ENCODE measurements at places on chromosomes 1 and 21.

DNA sequence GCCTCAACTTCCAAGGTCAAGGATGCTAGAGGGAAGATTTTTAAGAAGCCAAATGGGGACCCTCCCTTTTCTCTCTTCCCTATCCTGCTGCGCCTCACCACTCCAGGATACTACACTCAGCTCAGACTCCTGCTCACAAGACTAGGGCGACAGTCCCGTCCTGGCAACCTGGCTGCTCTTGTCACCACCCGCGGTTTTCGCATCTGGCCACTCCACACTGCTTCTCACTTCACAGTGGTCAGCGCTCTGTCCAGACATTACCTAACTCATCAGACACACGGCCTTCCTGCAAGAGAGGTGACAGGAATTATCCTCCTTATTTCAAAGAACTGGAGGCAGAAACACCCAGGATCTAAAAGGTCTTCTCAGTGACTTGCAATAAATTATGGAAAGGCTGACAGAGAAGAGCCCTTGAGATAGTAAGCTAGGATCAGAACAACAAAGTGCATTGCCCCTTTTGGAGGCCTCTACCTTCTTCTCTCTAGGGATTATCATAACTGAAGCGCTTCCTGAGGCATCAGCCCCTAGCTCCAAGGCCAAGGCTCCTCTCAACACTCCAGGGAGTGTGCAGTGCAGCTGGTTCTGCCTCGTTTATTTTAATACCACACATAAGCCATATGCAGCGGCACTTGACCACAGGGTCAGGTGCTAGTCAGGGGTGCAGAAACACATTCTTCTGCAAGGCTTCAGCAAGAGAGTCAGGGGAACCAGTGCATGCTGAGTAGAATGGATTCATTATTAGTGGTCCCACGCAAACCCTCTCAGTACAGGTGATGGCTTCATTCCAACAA is 41.9 kb downstream of the ASTN1 start:
- DNase-seq, result no peak

DNA sequence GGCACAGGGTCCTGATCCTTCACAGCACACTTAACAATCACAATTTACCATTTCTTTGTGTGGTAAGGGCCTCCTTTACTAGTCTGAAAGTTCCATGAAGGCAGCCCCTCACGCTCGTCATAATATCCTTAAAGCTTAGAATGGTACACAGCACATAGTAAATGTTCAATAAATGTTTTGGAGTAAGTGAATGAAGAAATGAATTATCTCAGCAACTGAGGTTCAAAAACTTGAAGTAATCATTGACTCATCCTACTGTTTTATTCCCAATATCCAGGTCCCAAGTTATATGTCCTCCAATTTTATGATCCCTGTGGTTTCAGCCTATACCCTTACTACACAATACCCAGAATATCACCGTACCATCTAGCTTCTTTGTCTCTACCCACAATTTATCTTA is 2.2 kb upstream of the C1orf162 start:
- DNase-seq, result no peak

GRCh38 chr1:84254703-84255238 is 46.7 kb upstream of the SAMD13 start:
- DNase-seq, result no peak

GRCh38 chr1:176765608-176766007 is 302.6 kb downstream of the PAPPA2 start:
- DNase-seq, result no peak

DNA sequence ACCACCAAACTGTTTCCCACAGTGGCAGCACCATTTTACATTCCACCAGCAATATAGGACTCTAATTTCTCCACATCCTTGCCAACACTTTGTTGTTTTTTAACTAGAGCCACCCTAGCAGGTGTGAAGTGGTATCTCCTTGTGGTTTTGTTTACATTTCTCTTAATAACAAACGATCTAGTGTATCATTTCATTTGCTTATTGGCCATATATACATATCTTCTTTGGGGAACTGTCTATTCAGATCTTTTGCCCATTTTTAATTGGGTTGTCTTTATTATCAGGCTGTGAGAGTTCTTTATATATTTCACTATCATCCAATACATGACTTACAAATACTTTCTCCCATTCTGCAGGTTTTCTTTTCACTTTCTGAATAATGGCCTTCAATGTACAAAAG is 18.0 kb downstream of the TRIM33 start:
- no peak for DNase-seq

- peak; percentile 4 for DNase-seq
Measured at GRCh38 chr21:26405735-26406361, 167.2 kb downstream of the CYYR1 start.

DNA sequence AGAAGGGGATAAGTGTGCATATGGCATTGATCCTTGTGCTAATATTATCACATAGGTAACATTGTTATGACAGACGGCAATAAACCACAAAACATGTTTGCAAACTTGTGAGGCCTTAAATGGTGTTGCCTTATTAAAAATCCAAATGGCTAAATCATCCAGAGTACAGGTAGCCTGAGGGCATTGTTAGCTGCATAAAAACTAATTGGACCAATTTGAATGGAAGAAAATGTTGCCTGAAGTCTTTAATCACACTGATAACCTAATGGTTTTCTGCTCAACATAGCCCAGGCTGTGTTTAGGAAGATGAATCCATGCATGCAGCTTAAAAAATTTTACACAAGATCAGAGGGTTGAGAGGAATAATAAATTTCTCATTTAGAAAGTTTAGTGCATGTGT is 19.4 kb upstream of the LRRC53 start:
- DNase-seq, result no peak

GRCh38 chr1:2979191-2980072 is 41.8 kb upstream of the ACTRT2 start:
- no peak for DNase-seq

DNA sequence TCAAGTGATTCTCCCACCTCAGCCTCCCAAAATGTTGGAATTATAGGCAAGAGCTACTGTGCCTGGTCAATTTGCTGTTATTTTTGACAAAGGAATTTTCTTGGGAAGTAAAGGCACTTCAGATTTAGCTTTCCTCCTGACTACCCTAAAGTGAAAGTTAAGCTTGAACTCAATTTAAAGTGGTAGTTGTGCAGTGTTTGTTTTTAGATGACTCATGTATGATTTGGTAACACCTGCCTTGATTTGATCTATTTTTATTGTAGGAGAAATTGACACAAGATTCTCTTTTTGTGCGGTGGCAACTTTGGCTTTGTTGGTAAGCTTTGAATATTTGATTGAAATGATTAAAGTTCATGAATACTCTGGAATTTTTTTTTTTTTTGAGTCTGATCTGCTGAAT is 5.0 kb downstream of the RABGGTB start:
- no peak for DNase-seq

DNA sequence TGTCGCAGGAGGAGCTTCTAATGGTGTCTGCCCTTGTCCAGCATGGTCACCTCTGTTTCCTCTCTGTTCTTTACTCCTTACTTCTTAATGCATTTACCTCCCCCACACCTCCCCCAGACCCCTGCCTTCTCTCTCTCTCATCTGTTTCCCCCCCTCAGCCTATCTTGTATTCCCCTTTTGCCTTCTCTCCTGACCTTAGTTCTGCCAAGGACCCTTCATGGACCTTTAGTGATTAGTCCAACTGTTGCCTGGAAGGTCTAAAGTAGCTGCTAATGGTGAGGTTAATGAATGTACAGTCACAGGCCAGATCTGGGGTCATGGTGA is 42.3 kb upstream of the PPP2R5A start:
- no peak for DNase-seq

- DNase-seq, result no peak
Measured at GRCh38 chr1:236425031-236425663, 31.1 kb downstream of the EDARADD start.

GRCh38 chr1:206663832-206664652 is 20.7 kb upstream of the MAPKAPK2 start:
- peak; percentile 77 for DNase-seq

- no peak for DNase-seq
Measured at GRCh38 chr1:8127171-8127641, 101.1 kb upstream of the ERRFI1 start.

DNA sequence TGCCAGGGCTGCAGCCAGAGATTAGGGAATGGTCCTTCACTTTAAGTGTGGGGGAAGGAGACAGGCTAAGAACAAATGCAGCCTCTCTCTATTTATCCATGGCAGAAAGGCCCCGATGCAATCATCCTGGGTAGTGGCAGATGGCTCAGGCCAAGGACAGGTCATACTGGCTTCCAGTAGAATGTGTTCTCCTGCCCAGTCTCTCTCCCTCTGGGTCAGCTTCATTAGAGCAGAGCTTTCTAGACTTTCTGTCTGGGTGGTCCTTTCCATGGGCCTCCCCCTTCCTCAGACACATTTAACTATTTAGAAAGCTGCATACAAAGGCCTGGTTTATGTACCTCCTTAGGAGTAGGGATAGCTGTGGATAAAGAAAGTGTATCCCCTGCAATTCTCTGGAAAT is 4.8 kb upstream of the PTCH2 start:
- no peak for DNase-seq

Data from kidney capillary endothelial cell (primary cell).